ENCODE measurements at places on chromosomes 16 and 17.

DNA sequence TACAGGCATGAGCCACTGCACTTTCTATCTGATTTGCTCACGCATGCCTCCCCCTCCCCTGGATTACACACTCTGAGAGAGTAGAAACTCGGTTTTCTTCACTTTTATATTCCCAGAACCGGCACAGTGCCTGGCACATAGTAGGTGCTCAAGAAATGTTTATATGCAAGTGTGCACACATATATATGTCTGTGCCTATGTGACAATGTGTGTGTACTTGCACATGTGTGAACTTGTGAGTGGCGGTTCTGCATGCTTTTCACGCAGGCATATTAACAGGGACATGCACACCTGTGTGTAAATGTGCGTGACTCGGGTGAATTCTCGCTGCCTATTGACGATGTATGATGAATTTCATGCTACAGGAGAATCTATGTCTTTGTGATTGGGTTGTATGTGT, 22.1 kb upstream of the IL21R start:
- no peak for DNase-seq

DNA sequence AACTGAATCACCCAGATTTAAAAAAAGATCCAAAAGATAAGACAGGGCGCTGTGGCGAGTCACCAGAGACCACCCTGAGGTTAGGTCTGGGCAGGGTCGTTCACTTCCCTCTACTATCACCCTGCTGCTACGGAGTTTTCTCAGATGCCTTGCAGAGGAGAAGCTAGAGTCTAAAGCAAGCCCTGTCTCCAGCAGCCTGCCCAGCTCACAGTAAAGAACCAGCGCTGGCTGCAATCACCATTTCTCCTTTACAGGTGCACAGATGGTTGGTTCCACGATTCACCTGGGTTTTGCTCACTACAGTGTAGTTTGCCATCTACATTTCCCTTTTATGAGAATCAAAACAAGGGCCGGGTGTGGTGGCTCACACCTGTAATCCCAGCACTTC, 71.3 kb downstream of the SRCIN1 start:
- no peak for DNase-seq

GRCh38 chr16:626787-627453, 3.9 kb upstream of the WFIKKN1 start:
- DNase-seq: no peak

DNA sequence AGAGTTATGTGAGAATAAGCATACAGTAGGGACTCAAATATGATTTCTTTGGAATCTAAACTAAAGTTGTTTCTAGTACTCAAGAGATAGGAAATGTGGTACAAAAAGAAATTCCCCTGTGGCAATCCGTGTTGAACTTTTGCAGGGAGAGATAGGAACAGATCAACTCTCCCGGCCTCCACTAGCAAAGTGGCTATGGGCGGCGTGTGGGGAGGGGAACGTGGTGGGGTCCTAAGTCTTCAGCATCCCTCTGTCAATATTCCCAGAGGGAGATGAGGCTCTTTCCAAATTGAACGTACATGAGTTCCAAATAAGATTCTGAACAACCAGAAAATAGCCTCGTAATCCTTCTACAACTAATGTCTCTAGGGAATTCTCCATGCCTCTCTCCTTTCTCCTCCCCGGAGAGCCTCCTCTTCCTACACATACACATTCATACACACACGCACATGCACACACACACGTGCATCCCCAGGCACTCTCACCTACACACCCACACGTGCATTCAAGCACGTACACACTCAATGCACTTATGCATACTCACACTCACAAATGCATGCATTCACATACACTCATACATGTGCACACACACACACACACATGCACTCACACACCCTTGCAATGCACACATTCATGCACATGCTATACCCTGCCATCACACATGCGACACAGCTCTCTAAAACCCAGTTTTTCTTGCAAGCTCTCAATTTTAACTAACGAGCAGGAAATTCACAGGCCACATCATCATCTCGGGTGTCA, 244.8 kb downstream of the MAF start:
- no peak for DNase-seq

Data from stimulated activated CD8-positive, alpha-beta memory T cell treated with anti-CD3 and anti-CD28 coated beads, Interleukin-2, amount 100 ng/mL, for 48 hours (primary cell).